Adrenal gland (tissue), 19 donors: ENCODE measurements at places on chromosomes 13 and 19. TPM values are rescaled to one million over a fixed set of nuclear protein-coding genes. Genes with fewer than 3 reads are reported as not detected.
A peak's percentile ranks its signal among the peaks of the same experiment; 100 is the strongest.

The GPR4 gene
- 3.6 TPM for total RNA-seq

The MCEMP1 gene
- 0.75 TPM for total RNA-seq

- peak; percentile 58 for DNase-seq
- H3K27me3 ChIP-seq, result no peaks in the 10 kb centered on the region
- no peaks in the 10 kb centered on the region for H3K36me3 ChIP-seq
- H3K27ac ChIP-seq, result no peak overlapping the region
These were observed 412.8 kb downstream of the ZNF536 start for GRCh38 chr19:30784850-30785457.

- H3K27ac ChIP-seq, result no peak overlapping the region
- no peaks in the 10 kb centered on the region for H3K4me1 ChIP-seq
- no peak overlapping the region for H3K4me3 ChIP-seq
- no peaks in the 10 kb centered on the region for H3K27me3 ChIP-seq
- no peaks in the 10 kb centered on the region for H3K36me3 ChIP-seq
These were observed 22.8 kb downstream of the RASA3 start for GRCh38 chr13:114109641-114110041.

- H3K27ac ChIP-seq, result no peak overlapping the region
- no peak overlapping the region for H3K4me3 ChIP-seq
- H3K4me1 ChIP-seq, result peaks cover 2% of the 10 kb centered on the region
- no peaks in the 10 kb centered on the region for H3K27me3 ChIP-seq
These were observed 59.6 kb downstream of the EFNB2 start for GRCh38 chr13:106475852-106476251.

DNA sequence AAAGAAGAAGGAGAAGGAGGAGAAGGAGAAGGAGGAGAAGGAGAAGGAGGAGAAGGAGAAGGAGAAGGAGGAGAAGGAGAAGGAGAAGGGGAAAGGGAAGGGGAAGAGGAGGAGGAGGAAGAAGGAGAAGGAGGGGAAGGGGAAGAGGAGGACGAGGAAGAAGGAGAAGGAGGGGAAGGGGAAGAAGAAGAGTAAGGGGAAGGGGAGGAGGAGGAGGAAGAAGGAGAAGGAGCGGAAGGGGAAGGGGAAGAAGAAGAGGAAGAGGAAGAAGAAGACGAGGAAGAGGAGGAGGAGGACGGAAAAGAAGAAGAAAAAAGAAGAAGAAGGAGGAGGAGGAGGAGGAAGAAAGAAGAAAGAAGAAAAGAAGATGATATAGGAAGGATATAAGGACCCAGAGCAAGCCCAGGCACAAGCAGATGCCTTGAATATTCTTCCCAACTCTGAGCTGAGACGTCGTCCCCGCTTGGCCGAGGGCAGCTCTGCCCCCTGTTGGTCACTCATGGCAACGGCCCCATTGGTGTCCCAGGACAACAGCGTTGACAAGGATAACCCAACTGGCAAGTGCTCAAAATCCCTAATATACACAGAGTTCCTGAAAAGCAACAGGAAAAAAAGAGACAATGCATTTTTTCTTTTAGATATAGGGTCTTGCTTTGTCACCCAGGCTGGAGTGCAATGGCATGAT, 30.6 kb upstream of the IGSF23 start:
- H3K4me3 ChIP-seq, result no peak overlapping the region
- H3K27me3 ChIP-seq, result peaks cover 6% of the 10 kb centered on the region
- H3K27ac ChIP-seq, result no peak overlapping the region
- H3K36me3 ChIP-seq, result no peaks in the 10 kb centered on the region
